Pulmonary artery endothelial cell (primary cell): ENCODE measurements at places on chromosomes 7 and 10.

GRCh38 chr7:108088729-108089128 is 41.4 kb downstream of the LAMB4 start:
- DNase-seq, result no peak

DNA sequence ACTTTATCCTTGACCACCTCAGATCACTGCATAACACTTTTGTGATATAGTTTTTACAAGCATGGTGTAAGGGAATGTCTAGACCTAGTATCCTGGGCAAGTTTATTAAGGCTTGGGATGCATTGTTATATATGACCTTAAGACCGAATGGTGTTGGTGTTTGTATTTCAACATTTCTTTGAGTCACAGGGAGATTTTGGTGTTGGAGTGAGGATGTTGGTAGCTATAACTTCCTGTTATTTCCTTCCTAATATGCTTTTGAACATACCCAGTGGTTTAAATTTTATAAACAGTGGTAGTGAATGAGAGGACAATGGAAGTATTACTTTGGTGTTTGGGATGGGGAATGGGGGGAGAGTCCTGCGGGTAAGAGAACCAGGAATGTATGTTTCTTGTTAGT is 2.6 kb downstream of the EXOC4 start:
- no peak for DNase-seq

- DNase-seq, result no peak
These were observed 240.6 kb upstream of the SEMA3C start for GRCh38 chr7:81159402-81159801.

DNA sequence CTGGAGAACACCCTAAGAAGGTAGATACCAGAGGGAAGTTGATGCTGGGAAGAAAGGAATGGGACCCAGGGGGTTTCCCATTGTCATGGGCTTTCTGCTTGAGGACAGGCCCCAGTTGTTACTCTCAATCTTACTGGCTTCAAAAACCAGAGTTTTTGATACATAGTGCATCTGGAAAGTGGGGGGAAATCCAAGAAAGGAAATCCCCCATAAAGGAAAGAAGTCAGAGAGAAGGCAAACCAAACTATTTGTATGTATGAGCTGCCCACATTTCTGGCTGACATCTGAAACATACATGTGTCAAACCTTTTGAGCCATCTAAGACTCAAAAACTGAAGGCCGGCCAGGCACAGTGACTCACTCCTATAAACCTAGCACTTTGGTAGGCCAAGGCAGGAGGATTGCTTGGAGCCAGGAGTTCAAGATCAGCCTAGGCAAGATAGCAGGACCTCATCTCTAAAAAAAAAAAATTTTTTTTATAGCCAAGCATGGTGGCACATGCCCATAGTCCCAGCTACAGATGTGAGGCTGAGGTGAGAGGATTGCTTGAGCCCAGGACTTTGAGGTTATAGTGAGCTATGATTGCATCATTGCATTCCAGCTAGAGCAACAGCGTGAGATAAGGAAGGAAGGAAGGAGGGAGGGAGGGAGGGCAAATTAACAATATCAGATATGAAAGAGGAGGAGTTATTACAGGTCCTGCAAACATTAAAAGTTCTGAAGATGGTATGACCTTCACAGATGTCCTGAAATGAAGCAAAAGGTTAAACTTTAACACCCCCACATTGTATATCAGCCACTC is 6.7 kb upstream of the COA1 start:
- DNase-seq, result no peak

DNA sequence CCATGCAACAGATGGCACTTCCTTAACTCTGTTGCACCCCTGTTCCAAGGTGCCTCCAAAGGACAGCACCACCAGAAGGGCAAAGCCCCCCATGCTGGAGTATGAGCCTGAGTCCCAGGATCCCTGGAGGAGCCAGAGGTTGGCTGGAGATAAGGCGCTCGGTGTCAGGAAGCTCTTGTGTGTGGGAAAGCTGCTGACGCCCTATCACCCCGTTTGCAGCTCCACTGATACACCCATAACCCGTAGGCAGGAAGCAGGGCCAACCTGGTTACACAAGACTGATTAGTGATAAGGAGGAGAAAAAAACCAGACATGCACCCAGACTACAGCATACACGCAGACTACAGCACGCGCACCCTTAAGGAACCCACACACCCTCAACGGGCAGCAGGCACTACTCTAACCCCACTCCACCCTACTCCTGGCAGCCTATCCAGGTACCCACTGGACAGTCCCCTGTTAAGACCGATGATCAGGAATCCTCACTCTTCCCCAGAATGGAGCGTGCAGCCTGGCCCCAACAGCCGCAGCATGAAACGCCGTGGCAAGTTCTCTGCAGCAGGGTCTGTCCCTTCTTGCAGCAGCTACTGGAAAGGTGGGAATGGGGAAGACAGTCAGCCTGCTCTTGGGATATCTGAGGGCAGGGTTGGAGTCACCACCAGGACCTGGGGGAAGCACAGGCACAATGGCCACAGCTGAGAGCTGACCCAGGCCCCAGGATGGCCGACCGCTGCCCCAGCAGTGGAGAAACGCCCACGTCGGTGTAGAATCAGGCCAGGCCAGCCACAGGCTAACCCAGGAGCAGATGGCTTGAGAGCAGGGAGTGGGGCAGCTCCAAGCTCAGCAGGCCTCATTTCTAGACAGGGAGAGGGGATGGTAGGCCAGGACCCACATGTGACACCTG is 38.3 kb upstream of the TUBB8 start:
- DNase-seq, result no peak

DNA sequence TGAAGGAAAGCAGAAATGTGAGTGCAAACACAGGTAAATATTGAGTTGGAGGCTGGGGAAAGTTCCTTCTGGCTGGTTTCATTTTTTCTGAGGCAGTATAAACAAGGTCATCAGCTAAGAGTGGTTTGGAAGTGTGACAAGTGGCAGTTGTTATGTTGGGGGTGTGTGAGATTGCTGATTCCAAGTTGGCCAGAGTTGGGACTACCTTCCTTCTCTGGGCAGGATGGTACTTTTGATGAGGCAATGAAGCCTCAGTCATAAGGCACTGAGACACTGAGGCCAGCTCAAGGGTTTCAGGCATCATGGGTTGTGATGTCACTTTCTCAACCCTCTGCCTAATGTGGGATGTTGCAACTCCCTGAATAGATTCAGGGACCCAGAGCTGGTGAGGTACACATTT is 8.2 kb upstream of the PTTG1IP2 start:
- no peak for DNase-seq

DNA sequence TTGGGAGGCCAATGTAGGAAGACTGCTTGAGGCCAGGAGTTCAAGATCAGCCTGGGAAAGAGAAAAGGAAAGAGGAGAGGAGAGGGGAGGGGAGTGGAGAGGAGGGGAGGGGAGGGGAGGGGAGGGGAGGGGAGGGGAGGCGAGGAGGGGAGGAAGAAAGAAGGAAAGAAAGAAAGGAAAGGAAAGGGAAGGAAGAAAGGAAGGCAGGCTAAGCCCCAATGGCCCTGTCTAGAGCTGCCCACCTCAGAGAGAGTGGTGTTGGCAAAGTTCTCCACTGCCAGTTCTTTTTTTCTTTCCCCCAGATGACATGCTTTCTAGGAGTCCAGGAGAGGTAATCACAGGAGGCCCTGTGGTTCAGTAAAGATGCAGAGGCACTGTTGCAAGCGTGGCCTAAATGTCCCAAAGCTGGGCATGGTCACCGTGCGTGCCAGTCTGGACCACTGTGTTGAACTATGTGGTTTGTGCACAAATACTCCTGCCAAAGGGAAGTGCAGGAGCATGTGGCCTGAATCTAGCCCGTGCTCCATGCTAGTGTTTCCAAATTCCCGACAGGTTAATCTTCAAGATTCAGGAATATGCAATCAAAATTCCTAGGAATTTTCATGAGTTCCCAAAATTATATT is 39.7 kb downstream of the ODAD2 start:
- DNase-seq, result no peak

DNA sequence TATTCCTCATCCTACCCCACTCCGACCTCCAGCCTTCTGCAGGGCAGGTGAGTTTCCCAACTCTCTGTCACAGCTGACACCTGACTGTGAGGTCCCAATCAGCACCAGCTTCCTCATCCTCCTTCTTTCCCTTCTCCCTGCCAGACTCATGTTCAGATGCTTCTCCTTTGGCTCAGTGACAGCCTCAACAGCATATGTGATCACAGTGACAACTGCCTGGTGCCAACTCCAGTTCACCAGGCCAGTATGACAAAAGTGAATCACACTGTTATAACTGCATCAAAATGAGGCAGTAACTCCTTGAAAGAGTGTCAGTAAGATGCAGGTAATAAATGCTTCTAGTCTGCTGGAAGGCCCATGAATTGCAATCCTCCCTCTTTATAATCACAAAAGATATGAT is 46.8 kb upstream of the NFE2L3 start:
- no peak for DNase-seq

DNA sequence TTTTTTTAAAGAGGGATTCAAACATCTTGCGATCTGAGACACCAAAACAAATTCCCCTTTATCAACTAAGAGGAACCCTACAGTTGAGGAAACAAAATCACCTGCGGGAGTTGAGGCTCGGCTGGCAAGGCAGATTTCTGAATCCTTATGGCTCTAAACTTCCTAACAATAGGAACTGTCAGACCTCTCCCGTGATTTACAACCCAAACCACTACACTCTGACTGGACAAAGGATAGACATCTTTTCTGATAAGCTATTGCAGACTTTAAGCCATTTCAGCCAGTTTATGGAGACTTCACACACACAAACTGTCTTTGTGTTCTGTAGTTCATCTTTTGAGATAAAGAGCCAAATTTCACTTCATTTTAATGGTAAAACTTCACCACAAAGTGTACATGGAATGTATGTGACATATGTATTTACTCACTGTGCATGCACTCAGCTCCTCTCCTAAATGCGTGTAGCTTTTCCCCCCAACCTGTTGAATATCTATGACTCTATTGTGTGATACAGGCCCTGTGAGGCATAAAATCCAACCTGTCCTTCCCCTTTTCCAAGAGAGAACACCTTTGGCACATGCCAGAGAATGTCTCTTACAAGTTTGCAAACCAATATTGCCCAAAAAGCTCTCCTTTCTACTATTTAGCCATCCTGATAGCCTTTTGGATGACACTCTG is 15.4 kb upstream of the TSPAN13 start:
- DNase-seq, result no peak

DNA sequence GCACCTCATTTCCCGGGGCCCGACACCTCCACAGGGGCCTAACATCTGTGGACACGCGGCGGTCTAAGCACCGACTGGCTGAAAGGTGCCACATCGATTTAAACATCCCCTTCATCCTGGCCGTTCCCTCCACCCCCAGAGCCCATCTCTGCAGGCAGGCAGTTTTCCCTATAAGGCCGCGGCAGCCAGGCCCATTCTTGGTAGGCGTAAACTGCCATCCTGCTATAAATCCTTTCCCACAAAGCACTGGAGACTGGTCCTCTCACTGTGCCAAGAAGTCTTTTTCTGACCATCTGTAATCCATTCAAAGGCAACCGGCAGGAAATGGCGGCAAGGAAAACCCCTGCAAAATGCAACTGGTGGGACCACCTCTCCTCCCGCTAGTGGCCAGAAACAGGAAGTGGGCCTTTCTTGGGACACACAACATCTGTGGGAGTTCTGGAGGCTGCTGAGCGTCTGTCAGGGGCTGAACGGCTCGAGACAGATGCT is 22.4 kb downstream of the ATXN7L1 start:
- DNase-seq, result no peak

DNA sequence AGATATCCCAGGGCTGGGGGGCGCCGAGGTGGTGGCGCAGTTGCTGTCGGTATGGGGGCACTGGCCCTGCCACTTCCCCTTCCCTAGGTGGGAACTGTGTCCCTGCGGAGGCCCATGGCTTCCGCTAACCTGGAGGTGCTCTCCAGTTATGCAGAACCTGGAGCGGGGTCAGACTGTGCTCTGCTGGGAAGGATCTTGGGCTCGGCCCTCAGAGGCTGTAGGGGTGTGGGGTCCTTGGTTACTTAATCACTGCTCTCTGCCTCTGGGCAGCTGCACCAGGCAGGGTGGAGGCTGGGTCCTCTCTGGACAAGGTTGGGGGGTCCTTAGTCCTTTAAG is 2.4 kb downstream of the BRI3 start:
- no peak for DNase-seq

GRCh38 chr7:151351027-151351426 is 9.4 kb downstream of the NUB1 start:
- DNase-seq, result no peak

- DNase-seq, result no peak
These were observed 34.4 kb upstream of the SLC29A4 start for GRCh38 chr7:5248201-5248885.

DNA sequence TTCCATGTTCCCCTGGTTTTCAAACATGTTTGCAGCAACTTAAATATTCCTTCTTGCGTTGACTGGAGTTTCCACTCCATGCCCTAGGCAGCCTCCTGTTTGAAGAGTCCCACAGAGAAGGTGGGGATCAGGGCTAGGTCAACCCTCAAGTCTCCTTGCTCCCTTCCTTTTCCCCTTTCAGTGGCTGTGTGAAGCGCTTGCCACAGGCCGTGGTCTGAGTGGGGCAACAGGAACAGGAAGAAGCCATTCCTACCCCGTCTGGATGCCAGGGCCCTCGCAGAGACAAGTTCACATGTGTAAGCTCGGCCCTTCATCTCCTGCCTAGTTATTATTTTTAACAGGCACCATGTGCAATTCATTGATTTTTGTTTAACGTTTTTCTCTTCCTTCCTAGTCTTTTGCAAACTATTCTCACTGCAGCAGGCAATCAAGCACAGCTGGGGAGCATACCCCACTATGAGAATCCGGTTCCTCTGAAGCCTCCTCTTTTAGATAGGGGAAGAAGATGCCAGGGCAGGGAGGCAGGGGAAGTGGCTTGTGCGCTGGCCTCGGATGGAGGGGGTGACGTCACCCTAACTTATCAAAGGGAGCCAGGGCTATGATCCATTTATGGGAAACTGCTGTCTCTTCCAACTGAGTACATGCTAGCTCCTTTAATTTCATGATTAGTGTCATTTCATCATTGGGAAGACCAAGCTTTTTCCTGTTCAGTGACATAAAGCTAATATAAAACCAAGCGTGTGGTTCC is 64.2 kb downstream of the PRLHR start:
- DNase-seq, result no peak

DNA sequence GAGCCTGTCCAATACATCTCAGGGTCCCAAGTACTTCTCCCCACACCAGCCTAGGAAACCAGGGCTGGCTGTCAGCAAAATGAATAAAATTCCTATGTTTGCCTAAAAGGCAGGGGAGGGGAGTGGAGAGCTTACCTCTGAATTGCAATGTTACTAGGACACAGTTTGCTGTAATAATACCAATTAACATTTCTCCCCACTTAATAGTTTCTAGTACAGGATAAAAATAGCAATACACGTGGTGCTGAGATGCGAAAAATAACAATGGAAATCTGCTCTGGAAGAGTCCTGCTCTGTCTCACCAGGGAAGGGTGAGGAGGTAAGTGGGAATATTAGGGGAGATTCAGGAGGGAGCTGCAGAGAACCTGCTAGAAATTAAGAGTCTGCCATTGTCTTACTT is 112.3 kb downstream of the PLXNA4 start:
- DNase-seq, result no peak

DNA sequence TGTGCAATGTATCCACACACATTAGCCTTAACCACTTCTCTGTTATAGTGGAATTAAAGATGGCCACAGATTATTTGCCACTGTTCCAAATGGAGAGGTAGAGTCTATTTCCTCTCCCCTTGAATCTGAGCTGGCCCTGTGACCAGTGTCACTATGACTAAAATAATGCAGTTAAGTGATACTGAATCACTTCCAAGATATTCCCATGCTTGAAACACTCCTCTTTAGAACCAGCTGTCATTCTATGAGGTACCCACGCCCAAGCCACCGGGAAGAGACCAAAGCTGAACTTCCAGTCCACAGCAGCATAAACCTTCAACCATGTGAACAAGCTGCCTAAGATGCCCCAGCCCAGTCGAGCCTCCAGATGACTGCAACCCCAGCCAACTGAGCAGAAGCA is 2.1 kb upstream of the DHX32 start:
- no peak for DNase-seq
